HT1080 (cell line): ENCODE measurements at places on chromosomes 4 and X. TPM values are rescaled to one million over a fixed set of nuclear protein-coding genes. Genes with fewer than 3 reads are reported as not detected.

TRIM61 gene
- total RNA-seq = 2.4 and 3.9 TPM in 2 replicates

DCX gene
- total RNA-seq = not detected in 2 replicates

MAGEB1 gene
- total RNA-seq = not detected in 2 replicates

ANKRD50 gene
- total RNA-seq = 9.8 and 11.8 TPM in 2 replicates

GPC3 gene
- total RNA-seq = not detected in 2 replicates
